Suprapubic skin (tissue), 4 donors: ENCODE measurements at places on chromosomes 5 and 9. TPM values are rescaled to one million over a fixed set of nuclear protein-coding genes. Genes with fewer than 3 reads are reported as not detected.
A peak's percentile ranks its signal among the peaks of the same experiment; 100 is the strongest.

- H3K4me1 ChIP-seq = no peaks in the 10 kb centered on the region
- no peak for DNase-seq
- no peak overlapping the region for H3K27ac ChIP-seq
- H3K4me3 ChIP-seq = no peak overlapping the region
- H3K27me3 ChIP-seq = no peaks in the 10 kb centered on the region
Measured at GRCh38 chr5:152400846-152401245, 4.2 kb downstream of the NMUR2 start.

DNA sequence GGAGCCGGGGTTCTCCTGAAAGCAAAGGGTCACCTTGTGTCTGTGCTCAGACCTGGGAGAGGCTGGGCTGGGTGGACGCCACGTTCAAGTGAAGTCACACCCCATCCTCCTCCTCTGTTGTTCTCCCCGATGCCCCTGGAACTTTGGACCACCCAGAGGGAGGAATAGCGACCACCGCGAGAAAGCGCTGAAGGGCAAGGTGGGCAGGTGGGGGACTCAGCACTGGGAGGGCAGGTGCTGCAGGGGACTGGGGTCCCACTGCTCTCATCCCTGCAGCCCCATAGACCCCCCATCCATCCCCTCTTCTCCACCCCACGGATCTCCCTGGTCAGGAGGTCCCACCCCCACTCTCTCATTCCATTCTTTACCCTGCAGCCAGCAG is 48.8 kb upstream of the COL5A1 start:
- peaks cover 3% of the 10 kb centered on the region for H3K27me3 ChIP-seq
- no peak for DNase-seq
- no peaks in the 10 kb centered on the region for H3K36me3 ChIP-seq
- no peak overlapping the region for H3K4me3 ChIP-seq
- no peak overlapping the region for H3K27ac ChIP-seq

The RNF183 gene
- total RNA-seq = not detected

The PCDHGA8 gene
- total RNA-seq = 1.6 TPM

GRCh38 chr5:67223211-67223610 is 26.6 kb upstream of the CD180 start:
- no peak overlapping the region for H3K4me3 ChIP-seq
- no peak for DNase-seq
- no peaks in the 10 kb centered on the region for H3K27me3 ChIP-seq
- no peaks in the 10 kb centered on the region for H3K4me1 ChIP-seq
- H3K36me3 ChIP-seq = no peaks in the 10 kb centered on the region

DNA sequence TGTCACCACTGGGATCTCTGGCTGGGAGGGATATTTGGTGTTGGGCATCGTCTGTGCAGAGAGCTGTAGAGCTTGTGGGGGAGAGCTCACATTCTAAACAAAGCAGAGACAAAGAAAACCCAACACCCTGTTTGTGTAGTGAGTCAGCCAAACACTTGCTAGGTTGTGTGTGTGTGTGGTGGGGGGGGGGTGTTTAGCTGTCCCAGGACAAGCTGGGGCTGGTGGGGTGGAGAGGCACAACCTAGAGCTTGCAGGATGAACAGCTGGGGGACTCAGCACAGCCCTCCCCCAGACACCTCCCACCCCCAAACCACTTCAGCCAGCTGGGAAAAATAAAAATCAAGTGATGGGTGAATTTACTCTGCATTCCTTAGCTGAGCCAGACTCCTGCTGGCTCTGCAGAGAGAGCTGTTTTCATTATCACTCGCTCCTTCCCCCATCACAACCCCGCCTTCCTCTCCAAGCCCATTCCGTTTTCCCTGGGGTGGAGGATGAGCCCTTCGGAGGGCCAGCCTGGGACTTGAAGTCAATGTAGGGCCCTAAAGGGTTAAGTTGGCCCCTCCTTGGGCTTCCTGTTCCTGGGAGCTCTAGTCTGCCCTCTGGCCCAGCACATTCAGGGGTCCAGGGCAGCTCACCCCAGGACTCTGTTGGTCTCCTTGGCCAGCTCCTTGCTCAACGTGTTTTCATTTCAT is 2.6 kb downstream of the OLFML2A start:
- DNase-seq = peak; percentile 69
- H3K4me3 ChIP-seq = no peak overlapping the region
- no peaks in the 10 kb centered on the region for H3K27me3 ChIP-seq
- H3K4me1 ChIP-seq = peaks cover 43% of the 10 kb centered on the region

GRCh38 chr5:36457511-36458270 is 148.7 kb upstream of the SLC1A3 start:
- no peak overlapping the region for H3K27ac ChIP-seq
- H3K36me3 ChIP-seq = no peaks in the 10 kb centered on the region
- no peaks in the 10 kb centered on the region for H3K27me3 ChIP-seq
- peaks cover 2% of the 10 kb centered on the region for H3K4me1 ChIP-seq
- no peak for DNase-seq

DNA sequence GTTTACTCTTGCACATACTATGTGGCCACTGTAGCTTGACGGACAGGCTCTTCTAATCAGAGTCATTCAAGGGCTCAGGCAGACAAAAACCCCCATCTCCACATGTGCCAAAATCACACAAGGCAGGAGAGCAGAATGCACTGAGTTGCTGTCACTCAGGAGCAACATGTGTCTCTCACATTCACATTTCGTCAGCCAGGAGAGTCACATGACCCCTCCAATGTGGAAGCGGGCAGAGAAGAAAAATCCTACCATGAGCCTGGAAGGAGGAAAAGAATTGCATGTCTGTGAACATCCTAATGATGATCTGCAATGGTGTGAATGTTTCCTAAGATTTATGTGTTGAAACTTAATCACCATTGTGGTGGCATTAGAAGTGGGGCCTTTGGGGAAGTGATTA is 69.9 kb upstream of the MSX2 start:
- no peak for DNase-seq
- no peak overlapping the region for H3K27ac ChIP-seq
- no peak overlapping the region for H3K4me3 ChIP-seq
- H3K4me1 ChIP-seq = no peaks in the 10 kb centered on the region
- peaks cover 8% of the 10 kb centered on the region for H3K27me3 ChIP-seq
- H3K36me3 ChIP-seq = no peaks in the 10 kb centered on the region

The LCN12 gene
- not detected for total RNA-seq

DNA sequence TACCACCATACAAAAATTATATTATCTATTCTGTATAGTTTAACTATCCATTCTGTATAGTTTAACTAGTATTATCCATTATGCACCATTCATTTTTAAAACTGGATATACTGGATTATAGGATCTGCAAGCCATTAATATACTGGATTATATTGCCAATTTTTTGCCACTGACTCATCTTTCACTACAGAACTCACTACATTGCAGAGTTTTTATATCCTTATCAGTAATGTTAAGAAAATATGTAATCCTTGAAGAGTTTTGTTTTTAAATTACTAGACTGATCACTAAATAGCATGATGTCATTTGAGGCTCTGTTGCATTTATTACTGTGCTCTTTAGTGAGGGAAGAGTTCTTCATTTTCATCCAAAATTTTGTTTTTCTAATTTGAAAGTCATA is 109.8 kb upstream of the SNX2 start:
- H3K27ac ChIP-seq = no peak overlapping the region
- no peaks in the 10 kb centered on the region for H3K36me3 ChIP-seq
- no peaks in the 10 kb centered on the region for H3K27me3 ChIP-seq
- H3K4me3 ChIP-seq = no peak overlapping the region
- H3K4me1 ChIP-seq = no peaks in the 10 kb centered on the region

- no peaks in the 10 kb centered on the region for H3K27me3 ChIP-seq
- peaks cover 15% of the 10 kb centered on the region for H3K4me1 ChIP-seq
- no peaks in the 10 kb centered on the region for H3K36me3 ChIP-seq
- H3K27ac ChIP-seq = no peak overlapping the region
- H3K4me3 ChIP-seq = no peak overlapping the region
Measured at GRCh38 chr9:110161940-110162339, 46.0 kb downstream of the C9orf152 start.
